Stimulated activated CD8-positive, alpha-beta memory T cell treated with anti-CD3 and anti-CD28 coated beads, Interleukin-7, amount 100 ng/mL, for 1 hour (primary cell): ENCODE measurements at places on chromosomes 5 and 9.

GRCh38 chr5:30994902-30995301 lies 198.6 kb upstream of the CDH6 start:
- no peak for DNase-seq

DNA sequence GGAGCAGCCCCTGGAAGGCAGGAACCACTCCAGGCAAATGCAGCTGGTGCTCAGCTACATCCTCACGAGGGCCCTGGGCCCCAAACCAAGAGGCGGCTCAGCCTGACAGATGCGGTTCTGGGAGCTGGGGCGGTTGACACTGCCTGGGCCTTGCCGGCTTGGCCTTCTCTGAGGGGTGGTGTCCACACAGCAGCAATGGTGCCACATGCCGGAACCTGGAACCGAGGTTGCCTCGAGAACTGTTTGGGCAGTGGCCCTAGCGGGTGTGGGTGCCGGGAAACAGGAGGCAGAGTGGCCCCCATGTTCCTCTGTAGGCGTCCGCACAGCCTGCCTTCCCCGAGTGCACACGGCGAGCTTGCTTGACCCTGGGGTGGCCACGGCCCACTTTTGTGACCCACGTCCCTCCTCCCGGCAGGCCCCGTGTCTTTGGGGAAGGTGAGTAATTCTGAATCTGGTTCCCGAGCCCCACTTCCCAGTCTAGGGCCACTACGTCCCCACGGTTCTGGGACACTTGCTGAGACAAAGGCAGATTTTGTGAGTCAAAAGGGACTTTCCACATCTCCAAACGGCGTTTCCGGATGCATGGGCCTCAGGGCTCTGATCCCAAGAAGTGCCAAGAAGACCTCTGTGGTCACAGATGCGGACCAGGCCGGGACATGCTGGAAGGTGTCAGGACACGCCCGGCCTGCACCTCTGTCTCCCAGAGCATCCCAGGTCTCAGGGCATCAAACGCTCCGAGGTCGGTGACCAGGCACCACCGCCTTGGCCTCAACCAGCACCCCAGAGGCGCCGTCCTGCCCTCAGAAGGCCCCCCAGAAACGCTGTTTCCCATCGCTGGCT lies 27.7 kb upstream of the SLC12A7 start:
- DNase-seq = no peak

- DNase-seq = no peak
These were observed 435 bp downstream of the ZNF189 start for GRCh38 chr9:101398930-101399642.

DNA sequence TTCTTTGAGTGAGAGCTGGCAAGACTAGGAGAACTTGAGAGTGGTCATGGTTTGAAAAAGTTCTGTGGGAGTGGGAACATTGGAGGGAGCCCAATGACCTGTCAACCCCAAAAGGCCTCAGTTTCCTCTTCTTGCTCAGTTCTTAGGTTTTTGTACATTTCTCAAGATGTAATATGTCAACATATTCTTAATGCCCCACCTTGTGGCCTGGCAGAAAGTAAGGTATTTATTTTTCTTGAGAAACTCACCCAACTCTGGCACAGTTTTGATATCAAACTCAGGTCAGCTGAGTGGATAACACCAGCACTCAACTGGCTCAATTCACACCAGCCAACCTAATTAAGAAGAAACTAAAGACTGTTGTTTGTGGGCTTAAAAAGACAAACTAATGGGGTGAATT lies 123.0 kb upstream of the SLC27A6 start:
- DNase-seq = no peak

DNA sequence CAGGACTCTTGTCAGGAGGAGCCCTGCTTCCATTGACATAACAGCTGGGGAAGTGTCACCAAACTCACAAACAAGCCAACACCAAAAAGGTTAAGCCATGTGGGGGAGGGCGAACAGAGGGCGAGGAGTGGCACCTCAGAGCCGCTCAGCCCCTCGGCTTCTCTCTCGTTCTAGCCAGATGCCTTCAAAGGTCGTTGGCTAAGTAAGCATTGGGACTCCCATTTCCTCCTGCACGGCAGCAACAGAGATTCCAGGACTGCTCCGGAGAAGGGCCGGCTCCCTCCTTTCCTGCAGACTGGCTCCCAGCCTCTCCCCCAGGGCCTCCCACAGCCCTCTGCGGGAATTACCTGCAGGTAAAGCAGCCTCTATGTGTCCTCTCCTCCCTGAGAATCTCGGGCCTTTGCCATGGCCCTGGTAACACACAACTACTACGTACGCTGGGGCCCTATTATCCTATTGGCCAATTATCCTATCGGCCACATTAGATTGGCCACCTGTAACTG lies 52.1 kb upstream of the RNU6ATAC start:
- no peak for DNase-seq

DNA sequence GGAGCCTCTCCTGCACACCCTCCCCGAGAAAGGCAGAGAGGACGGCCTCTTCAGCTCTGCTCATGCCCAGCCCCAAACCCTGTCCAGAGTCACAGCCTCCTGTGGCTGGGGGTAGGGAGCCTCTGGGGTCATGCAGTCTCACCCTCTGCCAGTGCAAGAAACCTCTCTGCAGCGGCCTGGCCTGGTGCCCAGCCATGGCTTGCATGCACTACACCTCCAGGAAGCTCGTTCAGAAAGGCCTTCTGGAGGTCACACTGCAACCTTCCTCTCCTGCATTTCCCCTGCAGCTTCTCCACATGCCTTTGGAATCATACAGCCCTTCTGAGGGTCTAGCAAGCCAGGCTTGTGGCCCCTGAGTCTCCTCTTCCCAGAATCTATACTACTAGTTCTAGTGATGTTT lies 17.9 kb downstream of the CSF1R start:
- no peak for DNase-seq

DNA sequence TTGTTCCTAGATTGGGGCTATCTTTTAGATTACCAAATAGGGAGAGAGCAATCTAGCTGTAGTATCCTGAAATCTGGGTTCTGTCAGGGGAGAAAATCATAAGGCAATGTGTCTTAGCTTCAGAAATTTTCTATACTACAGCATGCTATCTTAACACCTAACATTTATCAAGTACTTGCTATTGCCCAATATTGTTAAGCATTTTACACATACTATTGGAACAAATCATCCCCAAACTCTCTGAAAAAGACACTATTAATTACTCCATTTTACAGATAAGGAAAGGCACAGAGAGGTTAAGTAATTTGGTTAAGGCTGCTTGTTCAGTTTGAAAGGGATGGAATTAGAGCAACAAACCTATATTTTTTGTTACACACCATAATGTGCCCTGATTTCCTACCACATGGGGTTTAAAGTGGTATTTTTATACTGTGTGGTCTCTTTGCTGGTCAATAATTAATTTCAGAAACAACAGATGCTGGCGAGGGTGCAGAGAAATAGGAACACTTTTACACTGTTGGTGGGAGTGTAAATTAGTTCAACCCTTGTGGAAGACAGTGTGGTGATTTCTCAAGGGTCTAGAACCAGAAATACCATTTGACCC lies 57.2 kb upstream of the RIC1 start:
- no peak for DNase-seq

GRCh38 chr5:151093476-151093889 lies 12.6 kb upstream of the TNIP1 start:
- DNase-seq = no peak

GRCh38 chr5:68994645-68995044 lies 99.2 kb upstream of the SLC30A5 start:
- DNase-seq = no peak

- DNase-seq = no peak
These were observed 42.2 kb upstream of the ICE1 start for GRCh38 chr5:5380298-5380697.

- DNase-seq = no peak
These were observed 58.3 kb downstream of the MFAP3 start for GRCh38 chr5:154097031-154097430.

- no peak for DNase-seq
These were observed 57.4 kb upstream of the PRSS3 start for GRCh38 chr9:33737811-33738606.

DNA sequence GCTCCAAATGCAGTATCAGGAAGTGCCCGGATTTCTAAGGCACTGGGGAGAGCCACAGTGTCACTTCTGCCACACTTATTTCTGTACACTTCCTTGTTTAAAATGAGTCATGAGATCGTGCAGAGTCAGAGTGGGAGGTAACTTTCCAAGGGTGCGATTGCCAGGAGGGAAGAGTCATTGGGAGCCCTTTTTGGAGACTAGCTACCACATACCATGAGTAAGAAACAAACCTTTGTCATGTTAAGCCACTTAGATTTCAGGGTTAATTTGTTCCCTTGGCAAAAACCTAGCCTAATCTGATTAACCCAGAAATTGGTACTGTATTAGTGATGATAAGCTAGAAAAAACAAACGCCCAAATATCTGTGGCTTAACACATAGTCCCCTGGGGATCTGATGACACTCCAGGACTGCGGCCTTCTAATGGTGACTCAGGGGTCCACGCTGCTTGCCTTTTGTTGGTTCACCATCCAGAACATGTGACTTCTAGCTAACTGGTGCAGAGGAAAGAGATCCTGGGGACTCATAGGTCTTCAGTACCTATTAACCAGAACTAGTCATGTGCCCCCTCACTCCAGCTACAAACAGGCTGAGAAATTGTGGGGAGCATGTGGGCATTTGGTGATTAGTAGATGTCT lies 48.6 kb upstream of the TLE1 start:
- DNase-seq = no peak

DNA sequence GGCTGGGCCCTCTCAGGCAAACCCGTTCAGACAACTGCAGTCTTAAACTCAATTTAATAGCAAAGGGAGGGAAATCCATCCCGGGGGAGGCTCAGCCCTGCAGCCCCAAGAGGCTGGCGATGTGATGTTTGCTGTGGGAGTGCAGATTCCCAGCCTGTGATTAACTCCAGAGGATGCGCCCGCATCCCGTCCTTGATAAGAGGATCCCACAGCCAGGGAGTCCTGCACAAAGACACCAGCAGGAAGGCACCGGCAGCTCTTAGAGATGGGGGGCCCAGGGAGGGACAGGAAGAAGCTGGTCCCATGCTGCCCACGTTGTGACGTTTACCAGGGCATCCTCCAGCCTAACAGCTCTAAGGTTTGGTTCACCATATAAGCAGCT lies 64.7 kb downstream of the MRPL36 start:
- DNase-seq = no peak

GRCh38 chr5:42491699-42492098 lies 68.5 kb downstream of the GHR start:
- no peak for DNase-seq

GRCh38 chr5:37767251-37767650 lies 72.6 kb downstream of the GDNF start:
- no peak for DNase-seq

DNA sequence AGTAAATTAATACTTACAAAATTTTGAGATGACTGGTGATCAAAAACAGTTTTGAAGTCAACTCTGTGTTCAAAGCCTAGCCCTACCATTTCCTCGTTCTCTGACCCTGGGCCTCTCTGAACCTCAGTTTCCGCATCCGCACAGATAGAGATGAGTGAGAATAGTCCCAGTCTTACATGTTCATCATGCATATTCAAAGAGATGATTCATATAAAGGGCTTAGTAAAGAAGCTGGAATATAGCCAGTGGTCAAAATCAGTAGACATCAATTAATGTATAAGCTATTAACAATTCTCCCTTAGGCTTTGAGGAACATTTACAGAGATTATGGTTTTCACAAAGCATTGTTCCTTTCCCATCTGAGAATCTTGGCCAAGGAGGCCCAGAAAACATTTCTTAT lies 250.6 kb downstream of the SPOCK1 start:
- no peak for DNase-seq

GRCh38 chr9:137021979-137022661 lies 5.9 kb downstream of the ABCA2 start:
- no peak for DNase-seq

DNA sequence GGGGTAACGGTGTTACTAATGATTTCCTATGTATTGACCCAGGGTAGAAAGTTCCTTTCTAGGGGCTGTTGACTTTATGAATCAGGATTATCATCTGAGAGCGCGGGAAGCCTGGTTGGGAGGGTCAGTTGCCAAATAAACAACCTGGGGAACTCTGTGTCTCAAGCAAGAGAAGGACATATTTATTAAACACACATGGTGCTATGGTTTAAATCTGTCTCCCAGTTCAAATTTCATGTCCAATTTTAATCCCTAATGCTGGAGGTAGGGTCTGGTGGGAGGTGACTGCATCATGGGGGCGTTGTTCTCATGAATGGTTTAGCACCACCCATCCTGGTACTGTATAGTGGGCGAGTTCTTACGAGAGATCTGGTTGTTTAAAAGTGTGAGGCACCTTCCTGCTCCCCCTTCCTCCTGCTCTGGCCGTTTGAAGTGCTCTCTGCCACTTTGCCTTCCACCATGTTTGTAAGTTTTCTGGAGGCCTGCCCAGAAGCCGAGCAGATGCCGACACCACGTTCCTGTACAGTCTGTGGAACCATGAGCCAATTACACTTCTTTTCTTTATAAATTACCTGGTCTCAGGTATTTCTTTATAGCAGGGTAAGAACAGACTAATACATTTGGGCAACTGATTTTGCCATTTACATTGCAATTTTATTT lies 19.7 kb upstream of the GAS1 start:
- DNase-seq = no peak

DNA sequence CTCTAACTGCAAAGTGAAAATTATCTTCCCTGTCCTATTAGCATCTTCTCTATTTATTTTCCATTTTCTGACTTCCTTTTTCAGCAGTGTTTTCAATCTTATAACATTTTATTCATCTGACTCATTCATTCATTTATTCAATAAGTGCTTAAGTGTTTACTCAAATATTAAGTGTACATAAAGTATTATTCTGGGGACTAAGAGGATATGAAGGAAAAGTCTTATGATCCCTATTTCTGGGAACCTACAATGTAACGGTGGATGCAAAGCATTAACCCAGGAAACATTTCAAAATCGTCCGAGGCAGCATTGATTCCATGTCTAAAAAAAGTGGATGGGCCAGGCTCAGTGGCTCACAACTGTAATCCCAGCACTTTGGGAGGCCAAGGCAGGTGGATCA lies 19.4 kb upstream of the TRPM6 start:
- DNase-seq = no peak

DNA sequence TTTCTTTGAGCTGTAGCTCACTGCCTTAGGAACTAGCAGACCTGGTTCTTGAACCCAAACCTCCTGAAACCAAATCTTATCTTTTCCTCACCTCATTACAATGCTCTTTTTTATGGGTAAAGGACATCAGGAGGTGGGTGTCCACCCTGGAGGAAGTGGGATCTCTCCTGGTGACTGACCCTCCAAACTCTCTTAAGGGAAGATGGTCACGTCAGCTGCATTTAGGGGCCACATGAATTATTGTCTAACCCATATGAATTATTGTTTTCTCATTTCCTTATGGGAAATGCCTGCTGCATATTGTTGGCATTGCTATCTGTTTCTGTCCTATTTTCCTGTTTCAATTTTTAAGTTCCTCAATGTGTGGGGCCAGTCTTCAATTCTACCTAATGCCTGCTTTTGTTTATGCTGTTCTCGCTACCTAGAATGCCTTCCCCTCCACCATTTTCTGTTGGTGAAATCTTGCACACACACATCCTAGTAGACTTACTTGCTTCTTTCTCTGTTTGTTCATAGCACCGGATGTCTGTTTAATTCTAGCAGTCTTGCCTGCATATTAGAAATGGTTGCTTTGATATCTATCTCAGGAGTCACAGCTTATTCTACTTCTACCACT lies 22.0 kb upstream of the SPINK1 start:
- no peak for DNase-seq
